ENCODE measurements at places on chromosomes 7 and 10.

DNA sequence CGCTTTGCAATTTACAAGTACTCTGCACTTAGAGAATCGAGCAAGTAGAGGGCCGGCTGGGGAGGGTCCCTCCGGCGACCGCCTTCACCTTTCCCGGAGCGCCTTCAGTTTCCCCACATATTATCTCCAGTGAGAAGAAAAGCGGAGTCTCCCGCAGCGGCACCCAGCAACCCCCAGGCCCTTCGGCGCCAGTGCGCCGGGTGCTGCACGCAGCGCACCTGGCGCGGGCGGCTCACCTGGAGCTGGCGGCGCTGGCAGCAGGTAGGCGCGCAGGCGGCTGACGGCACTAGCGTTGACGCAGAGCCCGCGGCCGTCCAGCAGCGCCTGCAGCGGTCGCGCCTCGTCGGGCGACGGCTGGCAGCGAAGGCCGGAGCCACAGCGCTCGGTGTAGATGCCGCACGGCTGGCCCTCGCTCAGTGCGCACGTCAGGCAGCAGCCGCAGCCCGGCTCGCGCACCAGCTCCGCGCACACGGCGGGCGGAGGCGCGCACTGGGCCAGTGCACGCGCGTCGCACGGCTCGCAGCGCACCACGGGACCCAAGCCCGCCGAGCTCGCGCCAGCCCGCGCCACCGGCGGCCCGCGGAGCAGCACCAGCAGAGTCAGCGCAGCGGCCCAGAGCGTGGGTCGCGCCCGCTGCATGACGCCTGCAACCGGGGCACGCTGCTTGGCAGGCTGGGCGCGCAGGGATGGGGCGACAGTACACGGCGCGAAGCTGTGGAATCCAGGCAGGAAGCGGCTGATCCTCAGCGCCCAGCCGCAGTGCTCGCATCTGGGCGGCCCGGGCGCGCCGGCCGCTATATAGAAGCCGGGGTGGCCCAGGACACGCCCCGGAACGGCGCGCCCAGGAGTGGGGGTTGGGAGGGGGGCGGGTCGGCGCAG lies at the start of gene IGFBP3:
TSS of gene IGFBP3 (minus strand) at position 771 of the 879 bp plus-strand sequence. CDS start at position 639, 132 bp downstream.
- H3K4me1 ChIP-seq = peaks cover 44% of the 10 kb centered on the region
- DNase-seq = peak; percentile 50
- peaks cover 63% of the 10 kb centered on the region for H3K27me3 ChIP-seq

- H3K36me3 ChIP-seq = no peaks in the 10 kb centered on the region
- H3K27me3 ChIP-seq = no peaks in the 10 kb centered on the region
- H3K4me3 ChIP-seq = no peak overlapping the region
- H3K27ac ChIP-seq = no peak overlapping the region
- DNase-seq = no peak
These were observed 245.8 kb downstream of the CDK14 start for GRCh38 chr7:90841759-90842429.

DNA sequence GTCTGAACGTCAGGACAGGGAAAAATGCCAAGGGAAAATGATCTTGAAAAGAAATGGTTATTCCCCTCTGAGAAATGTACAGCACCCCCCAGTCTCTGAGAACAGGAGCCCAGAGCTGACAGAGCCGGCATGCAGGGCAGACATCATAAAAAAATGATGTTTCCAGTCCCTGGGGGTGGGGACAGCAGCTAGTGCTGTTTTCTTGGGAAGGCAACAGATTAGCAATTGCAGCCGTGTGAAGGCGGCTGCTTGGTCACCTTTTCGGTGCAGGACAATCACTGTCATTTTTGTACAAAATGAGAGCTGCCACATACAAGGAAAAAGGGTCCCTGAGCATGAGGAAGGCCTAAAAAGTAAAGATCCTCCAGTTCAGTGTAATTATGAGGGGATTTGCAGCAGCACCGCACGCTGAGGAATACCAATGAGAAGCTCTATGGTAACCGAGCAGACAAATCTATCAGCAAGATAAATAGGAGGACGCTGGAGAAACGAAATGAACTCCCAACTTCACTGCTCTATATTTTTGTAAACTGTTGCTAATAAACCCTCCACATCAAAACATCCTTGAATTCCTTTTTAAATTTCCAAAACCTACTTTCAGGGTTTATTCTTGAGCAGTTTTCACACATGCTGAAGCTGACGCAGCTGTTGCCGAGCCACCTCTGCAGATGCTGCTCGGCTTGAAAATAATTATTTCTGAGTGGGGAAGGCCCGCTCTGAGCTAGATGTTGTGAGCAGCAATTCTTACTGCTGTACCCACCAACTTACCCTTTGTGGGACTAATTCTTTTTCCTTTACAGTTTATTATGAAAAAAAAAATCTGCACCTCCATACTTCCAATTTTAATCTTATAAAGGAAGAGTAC lies 98.2 kb upstream of the NEBL start:
- H3K27ac ChIP-seq = no peak overlapping the region
- DNase-seq = no peak
- no peaks in the 10 kb centered on the region for H3K36me3 ChIP-seq
- H3K4me1 ChIP-seq = no peaks in the 10 kb centered on the region

DNA sequence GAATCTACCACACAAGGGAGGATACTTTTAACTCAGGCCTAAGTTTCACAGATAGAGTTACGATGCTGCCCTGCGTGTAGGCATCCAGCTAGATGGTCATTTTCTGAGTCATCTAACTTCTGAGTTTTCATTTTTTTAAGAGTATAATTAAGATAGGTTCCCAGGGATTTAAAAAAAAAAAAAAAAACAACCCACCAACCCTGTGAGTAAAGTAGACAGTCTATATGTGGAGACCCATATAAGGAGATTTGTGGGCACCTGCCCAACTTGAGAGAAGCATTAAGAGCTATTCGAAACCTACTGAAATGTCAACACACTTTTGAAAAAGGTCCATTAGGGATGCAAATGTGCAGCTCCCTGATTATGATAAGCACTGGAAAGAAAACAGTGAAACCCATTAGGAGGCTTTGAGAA lies 257.3 kb downstream of the TRIL start:
- no peak overlapping the region for H3K4me3 ChIP-seq
- no peak overlapping the region for H3K27ac ChIP-seq
- H3K36me3 ChIP-seq = no peaks in the 10 kb centered on the region
- no peaks in the 10 kb centered on the region for H3K4me1 ChIP-seq
- no peaks in the 10 kb centered on the region for H3K27me3 ChIP-seq
- DNase-seq = no peak

- no peak overlapping the region for H3K4me3 ChIP-seq
- H3K4me1 ChIP-seq = peaks cover 2% of the 10 kb centered on the region
- peaks cover 7% of the 10 kb centered on the region for H3K36me3 ChIP-seq
- peak overlapping the region; percentile 52 for H3K27ac ChIP-seq
These were observed 4.6 kb downstream of the VAX1 start for GRCh38 chr10:117133273-117134055.

DNA sequence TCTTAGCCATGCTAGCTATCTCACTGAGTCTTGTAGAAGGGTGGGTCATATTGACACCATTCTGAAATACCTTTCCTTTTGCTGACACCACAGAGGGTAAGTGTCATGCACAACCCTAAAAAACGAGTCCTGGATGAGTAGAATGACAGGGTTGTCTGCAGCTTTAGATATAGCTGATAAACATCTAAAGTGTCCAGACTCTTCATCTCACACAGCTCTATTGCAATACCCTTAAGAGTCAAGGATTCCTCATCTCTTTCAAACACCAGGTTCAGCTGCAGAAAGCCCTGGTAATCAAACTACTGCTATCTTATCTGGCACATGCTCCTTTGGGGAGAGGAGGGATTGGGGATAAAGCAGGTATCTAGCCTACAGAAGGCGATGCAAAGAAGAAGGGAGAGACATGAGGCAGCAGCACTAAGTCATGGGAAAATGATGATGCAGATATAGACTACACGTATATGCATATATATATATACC lies 127.0 kb downstream of the ANK3 start:
- no peaks in the 10 kb centered on the region for H3K36me3 ChIP-seq
- peaks cover 6% of the 10 kb centered on the region for H3K4me1 ChIP-seq

GRCh38 chr10:24822590-24822989 lies 98.9 kb upstream of the ARHGAP21 start:
- no peak overlapping the region for H3K27ac ChIP-seq
- no peak for DNase-seq
- H3K4me1 ChIP-seq = peaks cover 26% of the 10 kb centered on the region
- H3K27me3 ChIP-seq = no peaks in the 10 kb centered on the region

Measured in activated CD8-positive, alpha-beta memory T cell treated with anti-CD3 and anti-CD28 coated beads, Interleukin-2, amount 10 ng/mL, durations not matched to agents 7 days and 5 days (primary cell).